ENCODE measurements at places on chromosomes 5 and 9. TPM values are rescaled to one million over a fixed set of nuclear protein-coding genes. Genes with fewer than 3 reads are reported as not detected.

ZFP2 gene
- 0.67 TPM for total RNA-seq

DBH gene
- total RNA-seq: not detected

GABRA6 gene
- not detected for total RNA-seq

TTC23L gene
- total RNA-seq: not detected

PCDHGB7 gene
- 0.07 TPM for total RNA-seq

CYLC2 gene
- not detected for total RNA-seq

ZBTB26 gene
- total RNA-seq: 9.6 TPM

NOXA1 gene
- total RNA-seq: 0.46 TPM

PCDHA9 gene
- not detected for total RNA-seq

TXNDC8 gene
- not detected for total RNA-seq

NUTM2F gene
- not detected for total RNA-seq

TMEM167A gene
- total RNA-seq: 61.0 TPM

GRCh38 chr5:4204276-4205141, 608.9 kb downstream of the IRX1 start:
- H3K27me3 ChIP-seq: no peaks in the 10 kb centered on the region
- no peak for DNase-seq
- no peaks in the 10 kb centered on the region for H3K36me3 ChIP-seq
- H3K4me1 ChIP-seq: no peaks in the 10 kb centered on the region

- H3K36me3 ChIP-seq: no peaks in the 10 kb centered on the region
- H3K4me1 ChIP-seq: peaks cover 4% of the 10 kb centered on the region
- H3K27me3 ChIP-seq: peaks cover 7% of the 10 kb centered on the region
- H3K27ac ChIP-seq: no peak overlapping the region
Measured at GRCh38 chr5:150108711-150109514, 22.6 kb upstream of the CSF1R start.

GRCh38 chr5:127577458-127577857, 60.0 kb downstream of the PRRC1 start:
- H3K36me3 ChIP-seq: no peaks in the 10 kb centered on the region
- peaks cover 15% of the 10 kb centered on the region for H3K27me3 ChIP-seq
- H3K4me3 ChIP-seq: no peak overlapping the region
- H3K27ac ChIP-seq: no peak overlapping the region

DNA sequence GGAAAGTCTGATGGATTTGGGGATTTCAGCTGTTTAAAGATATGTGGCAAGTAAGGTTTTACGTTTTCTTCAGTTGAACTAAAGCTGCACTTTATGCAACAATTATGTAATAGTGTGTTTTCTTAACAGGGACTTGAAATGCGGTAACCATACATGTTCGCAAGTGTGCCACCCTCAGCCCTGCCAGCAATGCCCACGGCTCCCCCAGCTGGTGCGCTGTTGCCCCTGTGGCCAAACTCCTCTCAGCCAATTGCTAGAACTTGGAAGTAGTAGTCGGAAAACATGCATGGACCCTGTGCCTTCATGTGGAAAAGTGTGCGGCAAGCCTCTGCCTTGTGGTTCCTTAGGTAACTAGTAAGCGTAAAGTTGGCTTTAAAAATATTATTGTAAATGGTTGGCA, 28.5 kb downstream of the NFX1 start:
- no peak for DNase-seq
- H3K4me3 ChIP-seq: no peak overlapping the region
- H3K27ac ChIP-seq: no peak overlapping the region

DNA sequence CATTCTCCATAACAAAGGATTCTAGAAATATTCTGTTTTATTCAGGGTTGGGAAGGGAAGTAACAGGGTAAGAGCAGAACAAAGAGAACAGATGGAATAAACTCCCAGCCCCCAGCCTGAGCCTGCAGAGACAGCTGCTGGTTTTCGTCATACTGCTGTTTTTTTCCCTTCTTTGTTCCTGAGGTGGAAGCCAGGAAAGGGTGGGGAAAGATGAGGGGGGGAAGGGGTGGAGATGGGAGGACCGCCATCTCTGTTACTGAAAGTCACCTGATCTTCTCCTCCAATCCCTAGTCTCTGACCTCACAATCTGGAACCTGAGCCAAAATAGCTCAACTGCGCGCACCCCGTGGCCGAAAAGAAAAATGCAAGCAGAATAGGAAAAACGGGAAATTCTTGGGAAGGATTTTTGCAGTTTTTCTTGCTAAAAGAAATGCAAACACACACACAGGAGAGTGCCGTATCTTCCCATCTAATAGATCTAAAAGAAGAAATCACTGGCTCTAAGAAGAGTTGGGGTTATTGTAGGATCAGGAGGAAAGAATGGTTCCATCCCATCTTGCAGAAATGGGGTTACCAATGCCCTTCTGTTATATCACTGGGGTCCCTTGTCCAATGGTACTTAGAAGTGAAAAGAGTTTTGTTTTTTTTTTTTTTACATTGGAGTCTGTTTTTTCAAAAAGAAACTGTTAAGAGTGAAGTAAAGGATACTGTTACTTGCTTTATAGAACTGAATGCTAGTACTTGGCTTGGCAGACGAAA, 57.9 kb downstream of the DIAPH1 start:
- H3K36me3 ChIP-seq: peaks cover 76% of the 10 kb centered on the region
- no peak for DNase-seq
- no peaks in the 10 kb centered on the region for H3K27me3 ChIP-seq
- H3K27ac ChIP-seq: no peak overlapping the region

GRCh38 chr9:33114746-33115145, 38.3 kb upstream of the SMU1 start:
- peaks cover 34% of the 10 kb centered on the region for H3K36me3 ChIP-seq
- DNase-seq: no peak
- peaks cover 27% of the 10 kb centered on the region for H3K4me1 ChIP-seq
- H3K27me3 ChIP-seq: no peaks in the 10 kb centered on the region

- H3K4me1 ChIP-seq: peaks cover 8% of the 10 kb centered on the region
- H3K27me3 ChIP-seq: no peaks in the 10 kb centered on the region
- H3K4me3 ChIP-seq: no peak overlapping the region
Measured at GRCh38 chr9:3336951-3337350, 188.8 kb downstream of the RFX3 start.

GRCh38 chr5:154788212-154788611, 33.0 kb downstream of the LARP1 start:
- peak overlapping the region; percentile 79 for H3K27ac ChIP-seq
- no peak overlapping the region for H3K4me3 ChIP-seq
- peaks cover 32% of the 10 kb centered on the region for H3K36me3 ChIP-seq
- DNase-seq: no peak

DNA sequence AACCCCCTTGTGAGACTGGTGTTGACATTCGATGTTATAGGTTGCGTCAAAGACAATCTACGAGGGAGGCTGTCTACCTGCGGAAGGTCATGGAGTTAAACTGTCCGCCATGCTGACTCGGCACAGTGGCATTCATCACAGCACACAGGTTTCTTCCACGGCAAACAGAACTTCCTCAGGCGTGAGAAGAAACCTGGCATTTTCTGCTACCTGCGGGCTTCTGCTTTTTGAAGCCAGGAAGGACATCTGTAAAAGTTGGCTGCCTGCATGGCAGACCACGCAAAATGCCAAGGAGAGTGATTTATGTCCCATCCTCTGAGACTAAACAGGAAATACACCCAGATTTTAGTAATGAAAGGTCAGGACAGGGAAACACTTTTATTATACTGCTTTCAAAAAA, 809.8 kb upstream of the NUDT12 start:
- H3K27me3 ChIP-seq: no peaks in the 10 kb centered on the region
- no peaks in the 10 kb centered on the region for H3K36me3 ChIP-seq
- no peak overlapping the region for H3K4me3 ChIP-seq
- DNase-seq: no peak

- no peak overlapping the region for H3K27ac ChIP-seq
- no peaks in the 10 kb centered on the region for H3K36me3 ChIP-seq
- H3K4me1 ChIP-seq: no peaks in the 10 kb centered on the region
- no peak overlapping the region for H3K4me3 ChIP-seq
- peaks cover 3% of the 10 kb centered on the region for H3K27me3 ChIP-seq
Measured at GRCh38 chr9:88567870-88568269, 32.9 kb downstream of the NXNL2 start.

DNA sequence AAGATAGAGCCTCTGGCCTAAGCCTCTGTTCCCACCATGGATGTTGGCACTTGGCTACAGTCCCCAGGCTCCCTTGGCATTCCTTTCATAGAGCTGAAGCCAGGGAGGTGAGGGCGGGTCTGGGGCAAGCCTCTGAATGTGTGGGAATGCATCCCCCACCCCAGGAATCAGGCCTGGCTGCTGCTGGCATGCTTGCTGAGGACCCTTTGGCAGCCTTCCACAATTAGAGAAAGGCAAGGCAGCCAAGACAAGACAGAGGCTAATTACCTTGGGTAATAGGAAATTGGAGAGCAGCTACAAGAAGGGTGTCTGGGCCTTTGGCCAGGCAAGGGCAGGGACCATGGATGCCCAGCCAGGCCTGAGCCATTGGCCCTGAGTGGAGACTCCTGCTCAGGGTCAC, 204.4 kb upstream of the TRIM32 start:
- no peaks in the 10 kb centered on the region for H3K4me1 ChIP-seq
- no peaks in the 10 kb centered on the region for H3K27me3 ChIP-seq
- DNase-seq: no peak
- H3K4me3 ChIP-seq: no peak overlapping the region
- H3K36me3 ChIP-seq: no peaks in the 10 kb centered on the region

Data from activated CD4-positive, alpha-beta T cell treated with anti-CD3 and anti-CD28 coated beads, Interleukin-2, amount 10 ng/mL, durations not matched to agents 7 days and 5 days (primary cell).